Activated T-cell treated with anti-CD3 and anti-CD28 coated beads for 24 hours (primary cell): ENCODE measurements at places on chromosomes 1 and 21.

DNA sequence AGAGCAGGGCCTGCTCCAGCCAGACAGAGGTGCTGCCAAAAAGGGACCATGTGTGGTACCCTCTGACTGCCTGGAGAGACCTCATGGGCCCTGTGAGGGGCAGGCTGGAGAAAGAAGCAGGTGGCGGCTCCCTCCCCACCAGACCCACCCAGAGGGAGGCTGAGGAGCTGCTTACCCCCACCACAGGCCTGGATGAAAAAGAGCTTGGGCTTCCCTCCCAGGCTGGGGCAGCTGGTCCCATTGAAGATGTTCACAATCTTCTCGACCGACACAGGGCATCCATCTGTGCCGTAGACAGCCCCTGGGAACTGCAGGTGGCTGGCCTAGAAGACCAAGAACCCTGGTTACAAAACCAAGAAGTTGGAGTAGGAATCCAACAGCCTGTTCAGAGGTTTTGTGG, 19.6 kb downstream of the CASP9 start:
- no peak for DNase-seq

DNA sequence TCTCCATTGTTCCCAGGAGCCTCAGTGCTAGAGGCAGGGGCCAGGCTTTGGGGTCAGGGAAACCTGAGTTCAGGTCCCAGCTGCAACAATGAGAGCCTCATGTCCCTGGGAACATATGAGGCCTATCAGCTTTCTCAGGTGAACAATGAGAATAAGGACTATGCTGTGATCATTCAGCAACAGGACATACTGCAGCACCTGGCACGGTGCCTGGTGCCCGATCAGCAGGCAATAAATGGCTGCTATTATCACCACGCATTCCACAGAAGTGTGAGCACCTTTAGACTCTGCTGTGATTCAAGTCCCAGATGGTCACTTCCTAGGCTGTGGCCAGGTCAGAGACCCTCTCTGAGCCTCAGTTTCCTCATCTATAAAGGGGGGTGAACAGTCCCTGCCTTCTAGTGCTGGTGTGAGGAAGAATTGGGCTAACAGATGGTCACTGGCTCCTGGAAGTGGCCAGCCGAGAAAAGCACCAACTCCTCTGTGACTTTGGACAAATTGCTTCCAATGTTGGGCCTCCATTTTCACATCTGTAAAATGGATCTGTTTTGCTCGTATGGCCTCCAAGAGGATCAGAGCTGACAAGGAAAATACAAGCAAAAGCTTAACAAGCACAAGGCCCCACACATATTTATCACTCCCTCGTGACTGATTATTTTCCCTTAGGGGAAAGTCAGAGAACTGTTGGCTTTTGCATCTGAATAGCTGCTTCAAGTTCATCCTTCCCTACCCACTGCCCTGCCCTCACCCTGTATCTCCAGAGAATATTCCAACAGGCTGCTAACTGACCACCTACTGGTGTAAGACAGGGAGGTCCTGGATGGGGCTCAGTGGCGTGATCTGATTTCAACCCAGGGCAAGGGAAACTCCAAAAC, 1.1 kb downstream of the SLC5A9 start:
- DNase-seq: no peak

GRCh38 chr1:21175324-21175669, 1.4 kb downstream of the EIF4G3 start:
- peak; percentile 8 for DNase-seq

DNA sequence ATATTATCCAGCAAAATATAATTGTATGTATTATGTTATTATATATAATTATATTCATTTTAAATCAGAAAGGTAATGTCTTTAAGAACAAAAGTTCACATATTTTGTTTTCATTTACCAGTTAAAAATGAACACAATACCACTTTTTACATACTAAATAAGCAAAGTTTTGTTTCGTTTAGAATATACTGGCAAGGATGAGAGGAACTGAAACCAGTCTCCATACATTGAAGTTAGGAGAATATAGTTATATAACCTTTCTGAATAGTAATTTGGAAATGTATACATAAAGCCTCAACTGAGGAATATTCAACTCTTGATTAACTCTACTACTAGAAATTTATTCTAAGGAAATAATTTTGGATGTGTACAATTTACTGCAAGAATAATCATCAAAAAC, 110.5 kb downstream of the ZNF644 start:
- no peak for DNase-seq

- DNase-seq: no peak
Observed at GRCh38 chr1:201013991-201014815, 9.3 kb downstream of the KIF21B start.

DNA sequence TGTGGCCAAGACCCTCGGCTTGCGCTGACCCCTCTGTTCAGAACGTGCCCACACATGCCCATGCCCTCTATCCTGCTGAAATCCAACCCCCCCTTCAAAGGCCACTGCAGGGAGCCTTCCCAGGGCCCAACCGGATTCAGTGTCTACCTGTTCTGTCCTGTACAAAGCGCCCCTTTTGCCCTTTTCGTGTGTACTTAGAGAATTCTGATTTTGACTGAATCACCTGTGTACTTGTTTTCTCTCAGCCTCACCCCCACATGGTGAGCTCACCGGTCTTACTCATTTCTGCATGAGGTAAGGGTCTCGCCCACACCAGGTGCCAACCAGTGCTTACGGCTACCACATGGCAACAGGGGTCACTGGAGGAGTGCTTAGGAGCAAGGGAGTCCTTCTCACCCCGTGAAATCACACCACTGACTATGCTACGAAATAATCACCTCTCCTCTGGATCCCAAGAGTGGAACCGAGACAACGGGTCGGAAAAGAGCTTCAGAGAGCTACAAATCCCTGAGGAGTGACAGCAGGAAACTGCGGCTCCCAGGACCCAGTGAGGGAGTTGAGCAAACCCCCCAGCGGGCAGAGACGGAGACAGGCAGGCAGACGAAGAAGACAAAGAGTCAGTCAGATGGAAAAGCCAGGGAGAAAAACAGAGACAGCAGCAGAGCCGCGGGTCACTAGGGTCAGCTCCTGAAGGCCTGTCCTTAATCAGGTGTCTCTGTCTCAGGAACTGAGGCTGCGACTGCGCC, 2.1 kb upstream of the S100A2 start:
- DNase-seq: peak; percentile 17

GRCh38 chr1:111223126-111223685, 4.3 kb upstream of the CHI3L2 start:
- no peak for DNase-seq

DNA sequence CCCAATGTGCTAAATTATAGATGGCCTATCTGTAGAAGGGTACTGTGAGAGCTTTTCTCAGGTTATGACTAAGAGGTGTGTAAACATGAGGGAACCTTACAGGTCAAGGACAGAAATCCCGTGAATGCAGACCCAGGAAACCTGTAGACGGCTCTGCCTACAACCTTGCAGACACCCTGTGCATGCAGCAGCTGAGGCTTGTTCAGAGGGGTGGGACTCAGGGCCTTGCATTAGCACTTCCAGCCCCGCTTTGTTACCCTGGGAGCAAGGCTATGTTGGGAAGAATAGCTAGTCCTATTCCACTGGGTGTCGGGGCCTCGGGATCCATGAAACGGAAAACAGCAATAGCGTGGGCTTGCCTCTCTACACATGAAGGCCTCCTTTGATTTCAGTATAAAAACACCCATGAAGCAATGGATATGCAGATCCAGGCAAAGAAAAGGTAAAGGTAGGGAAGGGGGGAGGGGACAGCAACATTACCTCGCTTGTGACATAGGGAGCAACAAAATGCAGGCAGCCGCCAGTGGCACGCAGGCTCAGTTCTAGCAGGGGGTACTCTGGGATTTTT, 9.5 kb upstream of the NDUFS5 start:
- DNase-seq: no peak

DNA sequence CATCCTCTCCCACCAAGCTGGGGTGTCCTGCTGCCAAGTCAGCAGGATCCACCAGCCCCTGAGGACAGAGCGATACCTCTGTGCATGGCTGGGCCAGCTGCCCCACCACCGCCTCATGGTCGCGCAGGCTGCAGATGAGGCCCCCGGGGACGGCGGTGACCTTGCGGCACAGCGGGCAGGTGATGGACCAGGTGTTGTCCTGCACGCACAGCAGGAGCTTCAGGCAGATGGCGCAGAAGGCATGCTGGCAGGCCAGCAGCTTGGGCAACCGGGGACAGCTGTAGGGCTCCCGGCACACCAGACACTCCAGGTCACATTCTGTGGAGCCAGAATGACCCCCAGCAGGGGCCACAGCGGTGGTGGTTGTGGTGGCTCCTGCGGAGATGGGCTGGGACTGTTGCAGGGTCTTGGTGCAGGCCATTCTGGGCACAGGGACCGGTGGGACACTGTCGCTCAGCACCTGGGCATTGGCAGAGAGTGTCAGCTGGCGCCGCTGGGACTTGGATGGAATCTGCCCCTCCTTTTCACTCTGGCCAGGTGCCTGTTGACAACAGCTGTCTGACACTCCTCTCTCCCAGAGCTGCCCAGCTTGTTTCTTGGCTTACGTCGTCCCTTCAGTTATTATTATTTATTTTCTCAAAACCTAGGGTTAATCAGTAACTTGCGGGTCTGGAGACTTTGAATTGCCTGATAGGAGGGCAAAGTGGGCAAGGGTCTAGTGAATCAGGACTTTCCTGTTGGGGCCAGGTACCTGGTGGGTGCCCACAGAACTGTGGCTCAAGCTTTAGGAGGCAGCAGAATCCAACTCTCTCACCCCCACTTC, at the start of gene RNF186:
Gene RNF186, minus strand, starts transcription at position 603 of the 823 bp plus-strand sequence. Its CDS starts 182 bp downstream, at position 421.
- no peak for DNase-seq
